ENCODE measurements at places on chromosomes 1 and 21.

DNA sequence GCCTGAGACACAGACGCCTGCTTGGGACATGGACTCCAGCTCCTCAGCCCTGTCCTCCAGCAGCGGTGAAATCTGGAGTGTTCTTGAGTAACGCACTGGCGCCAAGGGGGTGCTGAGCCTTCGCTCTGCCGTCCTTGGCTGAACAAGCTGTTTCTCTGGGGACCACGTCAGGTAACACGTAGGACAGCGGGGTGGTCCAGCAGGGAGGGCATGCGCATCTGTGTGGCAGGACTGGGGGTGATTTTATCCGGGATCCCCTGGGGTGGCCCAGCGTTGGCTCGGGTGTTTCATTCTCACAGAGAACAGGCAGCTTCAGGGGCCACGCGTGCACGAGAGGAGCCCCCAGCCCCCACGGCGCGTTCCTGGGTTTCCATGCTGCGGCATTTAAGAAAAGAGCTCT lies 61.2 kb downstream of the AGPAT3 start:
- DNase-seq: no peak

GRCh38 chr1:16181887-16182719 lies 26.2 kb upstream of the EPHA2 start:
- no peak for DNase-seq

- DNase-seq: no peak
These were observed 25.8 kb upstream of the IFNGR2 start for GRCh38 chr21:33377221-33377920.

DNA sequence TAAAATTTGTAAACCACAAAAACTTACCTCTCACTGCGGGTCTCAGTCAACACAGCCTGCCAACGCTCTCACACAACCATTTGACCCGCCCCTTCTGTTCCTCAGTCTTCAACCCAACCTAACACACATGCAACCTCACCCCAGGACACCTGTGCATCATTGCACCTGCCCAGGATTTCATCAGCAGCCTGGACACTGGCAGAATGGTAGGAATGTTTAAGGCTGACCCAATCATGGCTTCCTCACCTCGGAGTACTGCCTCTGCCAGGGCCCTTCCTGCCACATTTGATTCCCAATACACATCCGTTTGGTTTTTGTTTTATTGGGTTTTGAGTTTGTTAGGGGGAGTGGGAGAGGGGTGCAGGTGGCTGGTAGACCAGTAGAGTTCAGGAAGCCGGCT lies 40.7 kb downstream of the TOMM20 start:
- DNase-seq: no peak

DNA sequence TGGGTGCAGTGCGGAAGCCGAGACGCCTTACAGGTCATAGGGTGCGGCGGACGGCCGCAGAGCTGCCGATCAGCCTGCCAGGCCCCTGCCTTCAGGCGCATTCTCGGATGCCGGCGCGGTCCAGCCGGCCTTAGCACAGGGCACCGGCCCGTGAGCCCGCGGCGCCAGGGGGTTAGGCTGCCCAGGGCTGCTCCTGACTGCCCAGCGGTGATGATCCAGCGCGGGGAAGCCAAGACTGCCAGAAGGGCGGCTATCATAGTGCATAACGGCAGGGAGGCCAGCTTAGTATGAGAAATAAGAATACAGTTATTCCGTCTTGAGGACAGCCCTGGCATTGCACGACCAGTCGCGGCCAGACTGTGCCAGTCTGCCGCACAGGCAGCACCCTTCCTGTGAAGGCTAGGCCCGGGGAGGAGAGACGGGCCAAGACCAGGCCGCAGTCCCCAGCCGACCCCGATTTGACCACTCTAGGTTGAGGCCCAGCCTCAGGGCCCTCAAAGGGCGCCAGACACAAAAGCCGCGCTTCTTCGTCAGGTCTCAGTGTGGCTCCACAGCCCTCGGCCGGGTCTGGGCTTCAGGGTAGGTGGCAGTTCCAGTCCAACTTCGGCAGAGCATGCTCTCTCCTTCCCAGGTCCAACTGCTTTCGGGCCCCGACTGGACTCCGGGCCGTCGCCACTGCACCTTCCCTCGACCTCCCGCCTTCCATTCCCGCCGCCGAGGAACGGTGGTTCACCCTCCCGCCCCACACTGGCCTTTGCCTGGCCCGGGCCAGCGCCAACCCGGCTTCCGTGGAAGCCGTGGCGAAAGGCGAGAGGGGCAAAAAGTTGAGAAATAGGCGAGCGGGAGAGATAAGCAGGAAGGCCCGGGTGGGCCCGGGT lies 829 bp downstream of the ALX3 start:
- no peak for DNase-seq

DNA sequence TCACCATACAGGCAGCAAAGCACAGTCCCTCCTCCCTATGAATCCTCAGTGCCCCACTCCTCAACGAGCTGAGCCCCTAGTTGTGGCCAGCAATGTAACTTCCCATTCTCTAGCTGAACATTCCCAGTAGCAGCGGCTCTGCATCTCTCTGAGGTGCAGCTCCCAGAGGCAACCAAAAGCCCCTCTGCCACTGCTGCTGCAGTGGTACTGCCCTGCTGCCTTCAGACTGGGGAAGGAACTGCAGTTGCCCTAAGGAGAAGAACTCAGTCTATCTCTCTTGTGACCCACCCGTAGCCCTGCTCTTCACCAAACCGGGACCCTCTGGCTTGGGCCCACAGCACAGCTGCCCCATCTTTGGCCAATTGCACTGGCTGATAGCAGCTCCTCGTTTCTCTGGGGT lies 31.6 kb downstream of the PYHIN1 start:
- DNase-seq: no peak

All from bone marrow (tissue), 2 donors.